Posterior cingulate gyrus (tissue), 11 donors: ENCODE measurements at places on chromosomes 16 and 17.

DNA sequence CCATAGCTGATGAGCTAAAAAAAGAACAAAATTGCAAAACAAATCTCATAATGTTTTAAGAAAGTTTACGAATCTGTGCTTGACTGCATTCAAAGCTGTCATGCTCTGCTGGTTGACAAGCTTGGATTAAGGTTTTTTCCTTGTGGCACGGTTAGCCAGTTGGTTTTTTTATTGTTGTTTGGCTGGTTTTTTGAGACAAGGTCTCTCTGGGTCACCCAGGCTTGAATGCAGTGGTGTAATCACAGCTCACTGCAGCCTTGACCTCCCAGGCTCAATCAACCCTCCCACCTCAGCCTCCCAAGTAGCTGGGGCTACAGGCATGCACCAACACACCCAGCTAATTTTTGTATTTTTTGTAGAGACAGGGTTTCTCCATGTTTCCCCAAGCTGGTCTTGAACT is 45.7 kb downstream of the PHKB start:
- DNase-seq, result no peak

DNA sequence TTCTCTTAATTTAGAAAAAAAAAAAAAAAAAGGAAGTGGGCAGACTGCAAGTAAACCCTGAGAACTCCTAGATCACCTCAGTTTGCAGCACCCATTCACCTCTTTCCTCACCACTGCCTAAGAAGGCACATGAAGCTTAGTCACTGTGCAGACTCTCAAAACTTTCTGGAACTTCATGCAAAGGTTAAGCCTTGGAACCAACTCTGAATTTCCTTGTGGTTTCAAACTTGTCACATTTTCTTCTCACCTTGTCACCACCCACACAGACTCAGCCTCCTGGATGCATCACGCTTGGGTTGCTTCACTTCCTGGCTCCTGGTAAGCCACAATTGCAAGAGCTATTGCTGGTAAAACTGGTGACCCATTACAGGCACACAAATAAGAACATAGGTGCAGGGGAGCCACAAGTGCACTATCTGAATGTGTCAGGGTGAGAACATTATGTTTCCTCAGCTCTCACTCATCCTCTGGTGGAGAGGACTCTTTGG is 15.0 kb upstream of the CPD start:
- no peak for DNase-seq

DNA sequence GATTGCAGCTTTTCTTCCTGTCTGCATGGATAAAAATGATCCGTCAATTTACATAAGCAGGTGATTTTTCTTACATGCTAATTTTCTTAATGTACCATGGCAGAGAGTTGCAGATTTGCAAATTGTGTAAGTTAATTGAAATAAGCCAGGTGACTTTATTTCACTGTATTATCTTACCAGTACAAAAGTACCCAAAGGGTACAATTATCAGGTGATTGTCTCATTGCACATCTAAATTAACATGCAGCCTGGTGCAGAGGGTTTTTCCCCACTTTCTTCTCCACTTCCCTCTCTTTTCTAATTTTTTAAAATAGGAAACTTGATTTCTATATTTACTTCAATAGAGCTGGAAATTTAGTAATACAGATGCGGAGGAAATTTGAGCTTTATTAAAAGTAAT is 11.2 kb downstream of the NLK start:
- DNase-seq, result no peak

DNA sequence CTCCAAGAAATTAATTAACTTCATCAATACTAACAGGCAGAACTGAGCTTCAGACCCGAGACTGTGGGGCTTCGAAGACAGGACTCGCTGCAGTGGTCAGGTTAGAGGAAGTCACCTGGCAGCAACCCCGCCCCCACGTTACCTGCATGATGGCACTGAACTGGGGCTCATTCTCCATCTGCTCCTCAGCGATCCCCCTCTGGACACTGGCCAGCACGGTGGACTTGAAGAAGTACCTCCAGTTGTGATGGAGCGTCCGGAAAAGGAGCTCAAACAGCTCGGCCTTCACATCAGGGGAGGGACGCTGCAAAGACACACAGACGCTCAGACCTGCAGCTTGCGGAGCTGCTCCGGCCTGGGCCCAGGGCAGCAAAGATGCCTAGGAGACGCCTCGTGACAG is 40.9 kb upstream of the GSG1L start:
- no peak for DNase-seq

DNA sequence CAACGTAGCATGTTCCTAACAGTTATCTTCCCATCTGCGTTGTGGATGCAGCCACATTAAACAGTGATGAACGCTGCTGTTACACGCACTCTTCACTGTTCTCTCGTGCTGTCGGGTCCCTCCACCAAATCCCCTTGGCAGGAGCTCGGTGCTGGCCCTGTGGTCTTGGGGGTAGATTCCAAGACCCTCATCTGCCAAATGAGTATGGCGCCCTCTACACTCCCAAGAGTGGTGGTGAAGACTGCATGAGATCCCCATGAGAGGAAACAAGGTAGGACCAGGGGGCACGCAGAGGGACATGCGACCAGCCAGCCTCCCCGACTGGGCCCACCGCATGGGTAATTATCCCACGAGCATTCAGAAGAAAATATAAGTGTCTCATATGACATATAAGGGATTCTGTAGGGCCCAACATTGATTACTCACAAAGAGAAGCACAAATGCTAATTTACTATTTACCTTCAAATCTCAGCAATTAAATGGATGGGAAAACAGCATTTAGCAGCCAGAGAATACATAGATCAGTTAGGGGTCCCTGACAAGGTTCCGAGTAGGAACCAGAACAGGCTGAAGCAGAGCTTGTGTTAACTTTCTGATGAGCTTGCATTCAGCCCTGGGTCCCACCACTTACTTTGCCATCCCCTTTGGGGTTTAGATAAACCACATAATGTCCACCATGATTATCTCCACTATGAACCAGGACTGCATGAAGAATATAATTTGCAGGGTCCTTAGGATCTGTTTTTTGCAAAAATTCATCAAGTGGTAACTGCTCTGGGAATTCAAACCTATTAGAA is 23.8 kb downstream of the LITAFD start:
- DNase-seq, result no peak

DNA sequence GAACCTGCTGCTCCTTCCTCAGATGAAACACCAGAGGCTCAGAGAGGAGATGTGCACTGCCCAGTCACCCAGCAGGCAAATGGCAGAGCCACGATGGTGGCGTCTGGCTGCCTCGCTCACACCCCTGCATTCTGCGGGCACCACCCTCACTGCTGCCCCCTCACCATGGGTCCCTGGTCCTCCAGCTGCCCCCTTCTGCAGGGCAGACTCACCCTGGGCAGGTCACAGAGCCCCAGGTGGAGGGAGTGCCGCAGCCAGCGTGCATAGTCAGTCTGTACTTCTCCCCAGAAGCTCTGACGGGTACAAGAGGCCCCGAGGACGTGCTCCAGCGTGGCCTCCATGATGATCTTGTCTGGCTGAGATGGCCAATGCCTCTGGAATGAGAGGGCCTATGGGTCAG is 52.9 kb downstream of the RMI2 start:
- DNase-seq, result no peak

- no peak for DNase-seq
Measured at GRCh38 chr17:10754109-10754508, 24.3 kb upstream of the TMEM220 start.
